Occipital lobe (tissue), 3 donors: ENCODE measurements at places on chromosomes 13 and 19.

GRCh38 chr13:26050568-26051230, 1.1 kb downstream of the SHISA2 start:
- no peak for DNase-seq

DNA sequence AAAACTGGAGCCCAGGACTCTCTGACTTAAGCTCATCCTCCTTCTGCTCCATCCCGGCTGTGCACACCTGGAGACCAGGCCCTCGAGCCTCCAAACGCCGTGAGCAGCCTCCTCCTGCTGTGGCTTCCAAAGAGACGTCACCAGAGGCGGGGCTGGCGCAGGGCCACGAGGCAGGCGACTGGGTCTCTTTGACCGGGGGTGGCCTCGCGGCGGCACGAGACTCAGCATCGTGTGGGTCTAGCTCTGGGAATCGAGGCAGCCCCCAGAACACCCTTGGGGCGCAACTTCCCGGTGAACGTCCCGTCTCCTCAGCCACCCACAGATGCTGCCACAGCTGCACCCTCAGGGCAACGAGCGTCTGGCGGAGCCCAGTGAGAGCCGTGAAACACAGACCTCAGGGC, 22.8 kb downstream of the RASA3 start:
- no peak for DNase-seq

DNA sequence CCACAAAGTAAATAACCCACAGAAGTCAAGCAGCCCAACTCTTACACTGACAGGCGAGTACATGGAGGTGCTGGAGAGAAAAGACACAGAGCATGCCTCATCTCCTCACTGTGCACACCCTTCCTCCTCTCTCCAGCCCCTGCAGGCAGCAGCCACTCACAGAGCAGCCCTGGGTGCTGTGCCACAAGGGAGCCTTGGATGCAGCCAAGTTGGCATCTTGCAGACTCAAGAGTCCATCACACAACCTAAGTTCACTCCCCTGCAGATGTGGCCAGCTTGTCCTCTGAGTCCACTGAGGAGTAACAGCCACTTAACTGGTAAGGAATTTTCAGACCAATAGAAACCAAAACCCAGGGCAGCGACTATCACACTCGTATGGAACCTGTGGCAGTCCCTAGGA, 47.4 kb downstream of the BRD4 start:
- no peak for DNase-seq

DNA sequence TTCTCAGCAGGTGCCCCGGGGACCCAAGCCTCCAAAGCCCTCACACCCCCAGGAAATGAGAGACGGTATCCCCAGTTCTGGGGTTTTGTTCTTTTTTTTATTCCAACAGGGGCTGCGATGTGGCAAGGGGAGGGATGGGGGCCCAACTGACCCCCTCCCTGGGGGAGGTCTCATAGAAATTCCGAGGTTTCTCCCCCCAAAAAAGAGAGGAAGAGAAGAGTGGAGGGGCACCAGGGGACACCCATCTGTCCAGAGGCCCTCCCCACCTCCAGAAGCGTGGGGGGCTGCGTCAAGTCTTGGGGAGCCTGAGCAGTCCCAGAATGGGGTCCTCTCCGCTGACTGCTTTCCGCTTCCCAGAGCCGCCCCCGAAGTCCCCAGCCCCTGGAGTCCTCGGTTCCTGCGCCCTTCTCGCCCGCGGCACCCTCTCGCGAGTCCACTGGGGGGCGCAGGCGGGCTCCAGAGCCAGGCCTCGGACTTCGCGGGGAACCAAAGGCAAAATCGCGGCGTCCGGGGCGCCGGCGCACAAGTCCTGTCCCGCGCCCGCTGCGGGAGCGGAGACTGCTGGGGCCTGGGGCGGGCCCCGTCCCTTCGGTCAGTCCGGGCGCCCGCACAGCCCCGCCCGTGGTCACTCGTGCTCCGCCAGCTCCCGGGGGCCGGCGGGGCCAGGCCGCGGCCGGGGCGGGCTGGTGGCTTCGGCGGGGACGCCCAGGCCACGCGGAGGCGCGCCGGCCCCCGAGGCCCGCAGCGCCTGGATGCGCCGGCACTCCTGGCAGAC, 4.4 kb upstream of the ATP1A3 start:
- DNase-seq: peak; percentile 13

- DNase-seq: no peak
These were observed 164.6 kb downstream of the ABCC4 start for GRCh38 chr13:95136638-95137037.

DNA sequence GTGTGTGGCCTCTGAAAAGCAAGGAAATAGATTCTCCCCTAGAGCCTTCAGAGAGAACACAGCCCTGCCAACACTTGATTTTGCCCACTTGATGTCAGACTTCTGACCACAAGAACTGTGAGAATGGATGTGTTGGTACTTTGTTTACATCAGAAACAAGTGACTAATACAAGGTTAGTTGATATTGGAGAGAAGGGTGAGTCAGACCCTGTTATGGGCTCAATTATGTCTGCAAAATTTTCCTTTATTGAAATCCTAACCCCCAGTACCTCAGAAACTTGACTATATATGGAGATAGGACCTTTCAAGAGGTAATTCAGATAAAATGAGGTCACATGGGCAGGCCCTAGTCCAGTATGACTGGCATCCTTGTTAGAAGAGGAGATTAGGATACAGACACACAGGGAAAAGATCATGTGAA, 226.7 kb downstream of the RFC3 start:
- no peak for DNase-seq

DNA sequence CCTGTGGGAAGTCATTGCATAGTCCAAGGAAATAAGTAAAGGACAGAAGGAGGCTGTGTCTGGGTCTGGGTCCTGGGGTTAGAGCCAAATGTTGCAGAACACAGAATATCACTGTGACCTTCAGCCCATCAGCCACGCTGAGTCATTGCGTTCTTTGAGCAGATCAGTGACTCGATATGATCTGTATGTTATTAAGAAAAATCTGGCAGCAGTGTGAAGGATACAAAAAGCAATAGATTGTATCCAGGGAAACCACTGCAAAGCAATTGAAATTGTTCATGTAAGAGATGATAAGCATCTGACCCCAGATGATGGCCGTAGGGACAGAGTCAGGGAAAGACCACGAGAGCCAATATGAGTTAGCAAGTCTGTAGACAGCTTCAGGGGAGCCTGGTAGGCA, 1575.1 kb upstream of the SLC10A2 start:
- DNase-seq: no peak

DNA sequence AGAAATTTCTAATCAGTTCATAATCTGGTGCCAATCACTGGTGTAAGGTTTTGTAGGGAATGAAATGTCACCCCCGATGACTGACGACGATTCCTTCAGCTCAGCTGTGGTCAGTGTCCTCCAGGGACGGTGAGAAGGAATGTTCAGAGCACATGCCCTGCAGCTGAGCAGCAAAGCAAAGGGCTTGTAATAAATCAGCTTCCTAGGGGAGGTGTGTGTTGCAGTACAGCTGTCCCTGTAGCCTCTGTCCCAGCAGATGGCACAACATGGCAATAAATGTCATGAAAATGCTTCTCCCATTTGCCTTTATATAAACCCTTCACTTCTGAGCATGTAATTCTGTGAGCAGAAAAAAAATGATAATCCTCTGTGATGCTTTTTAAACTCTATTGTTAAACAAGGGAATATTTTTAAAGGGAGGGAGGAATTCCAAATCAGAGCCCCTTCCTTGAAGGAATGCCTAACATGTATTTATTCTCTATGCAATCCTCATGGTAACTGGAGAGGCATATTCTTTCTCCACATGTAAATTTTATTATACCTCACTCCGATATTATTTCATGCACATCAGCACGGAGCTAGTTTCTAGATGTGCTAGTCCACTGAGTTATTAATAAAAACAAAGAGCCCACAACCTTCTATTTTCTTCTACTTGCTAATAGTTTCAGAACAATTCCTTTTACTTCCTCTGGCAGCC, 102.5 kb downstream of the FAM216B start:
- no peak for DNase-seq

- no peak for DNase-seq
These were observed 11.3 kb upstream of the ZNF554 start for GRCh38 chr19:2808129-2808941.

GRCh38 chr13:33251131-33251661, 34.4 kb downstream of the STARD13 start:
- DNase-seq: peak; percentile 32

DNA sequence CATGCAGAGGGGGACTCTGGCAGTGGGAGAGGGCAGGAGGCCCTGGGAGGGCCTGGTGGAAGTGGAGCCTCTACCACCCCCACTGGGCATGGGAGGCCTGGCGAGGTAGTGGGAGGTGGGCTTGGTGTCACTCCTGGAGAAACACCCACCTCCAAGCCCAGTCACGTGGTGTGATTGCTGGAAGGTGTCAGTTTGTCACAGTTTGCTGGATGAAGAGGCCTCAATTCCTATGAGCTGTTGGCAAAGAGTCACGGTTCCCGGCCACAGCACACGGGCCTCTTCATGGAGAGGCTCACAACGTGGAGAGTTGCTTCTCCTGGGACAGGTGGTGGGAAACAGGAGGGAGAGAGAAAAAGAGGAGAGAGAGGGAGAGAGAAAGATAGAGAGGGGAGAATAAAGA, 684.1 kb upstream of the ARGLU1 start:
- no peak for DNase-seq

DNA sequence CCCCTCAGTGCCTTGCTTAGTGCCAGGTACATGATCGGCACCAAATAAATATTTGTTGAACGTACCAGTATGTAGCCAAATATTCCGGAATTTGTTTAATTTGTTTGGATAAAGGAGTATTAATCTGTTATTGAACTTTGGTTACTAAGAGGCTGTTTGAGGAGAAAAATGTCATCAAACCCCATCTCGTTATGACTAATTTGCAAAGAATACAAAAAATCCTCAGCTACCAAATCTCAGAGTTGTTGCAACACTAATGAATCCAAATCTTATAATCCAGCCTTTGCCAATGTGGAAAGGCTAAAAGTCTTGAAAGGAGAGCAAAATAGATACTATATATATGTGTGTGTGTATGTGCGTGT, 79.5 kb downstream of the KLF5 start:
- DNase-seq: no peak

- no peak for DNase-seq
These were observed 149.4 kb downstream of the SHISA2 start for GRCh38 chr13:25902455-25902854.

DNA sequence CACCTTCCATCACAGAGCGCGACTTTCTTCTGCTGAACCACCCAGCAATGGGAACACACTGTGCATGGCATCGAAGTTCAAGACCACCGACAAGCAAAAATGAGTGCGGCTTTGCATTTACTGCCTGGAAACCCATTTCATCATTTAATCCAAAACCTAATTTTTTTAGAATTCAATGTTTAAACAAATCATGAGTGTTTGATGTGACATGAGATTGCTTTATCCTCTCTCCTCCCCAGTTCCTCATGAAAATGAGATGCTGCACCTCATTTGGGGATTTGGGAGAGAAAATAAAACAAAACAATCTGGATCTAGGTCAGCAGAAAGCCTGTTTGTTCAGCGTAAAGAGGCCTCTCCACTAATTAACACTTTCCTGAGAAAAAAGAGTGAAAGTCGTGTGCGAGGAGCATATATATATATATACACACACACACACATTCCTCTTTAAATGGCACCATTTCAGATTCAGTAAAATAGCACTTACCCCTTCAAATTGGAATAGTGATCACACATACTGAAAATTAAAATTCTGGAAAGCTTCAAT, 126.2 kb downstream of the DCT start:
- no peak for DNase-seq
